ENCODE measurements at places on chromosomes 3 and 15.

DNA sequence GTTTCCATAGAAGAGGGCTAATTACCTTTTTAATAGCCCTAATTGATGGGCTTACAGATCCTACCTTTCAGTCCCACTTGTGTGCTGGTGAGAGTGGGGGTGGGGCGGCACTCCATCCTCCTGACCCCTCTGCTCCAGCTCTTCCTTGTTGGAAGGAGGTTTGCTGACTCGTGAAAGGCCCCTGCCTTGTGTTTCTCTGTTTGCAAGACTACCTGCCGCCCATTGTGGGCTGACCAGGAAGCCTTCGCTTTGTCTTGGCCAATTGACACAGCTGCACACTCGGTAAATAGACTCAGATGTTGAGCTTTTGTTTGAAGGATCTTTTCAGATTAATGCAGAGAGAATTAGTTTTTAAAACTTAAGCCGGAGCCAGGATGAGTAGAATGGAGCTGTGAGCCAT lies 197.3 kb upstream of the HES1 start:
- DNase-seq, result no peak

- no peak for DNase-seq
Measured at GRCh38 chr3:43765521-43765971, 74.8 kb downstream of the ABHD5 start.

- DNase-seq, result no peak
Measured at GRCh38 chr3:24343084-24343783, 151.4 kb downstream of the THRB start.

DNA sequence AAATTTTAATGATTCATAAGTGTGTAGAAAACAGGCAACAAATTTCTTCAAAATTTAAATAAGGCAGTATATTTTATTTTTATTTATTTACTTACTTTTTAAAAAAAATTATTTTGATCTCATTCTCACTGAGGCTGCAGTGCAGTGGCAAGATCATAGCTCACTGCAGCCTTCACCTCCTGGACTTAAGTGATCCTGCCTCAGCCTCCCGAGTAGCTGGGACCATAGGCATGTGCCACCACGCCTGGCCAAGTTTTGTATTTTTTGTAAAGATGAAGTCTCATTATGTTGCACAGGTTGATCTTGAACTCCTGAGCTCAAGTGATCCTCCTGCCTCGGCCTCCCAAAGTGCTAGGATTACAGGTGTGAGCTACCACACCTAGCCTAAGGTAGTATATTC lies 61.2 kb upstream of the XRN1 start:
- DNase-seq, result no peak

DNA sequence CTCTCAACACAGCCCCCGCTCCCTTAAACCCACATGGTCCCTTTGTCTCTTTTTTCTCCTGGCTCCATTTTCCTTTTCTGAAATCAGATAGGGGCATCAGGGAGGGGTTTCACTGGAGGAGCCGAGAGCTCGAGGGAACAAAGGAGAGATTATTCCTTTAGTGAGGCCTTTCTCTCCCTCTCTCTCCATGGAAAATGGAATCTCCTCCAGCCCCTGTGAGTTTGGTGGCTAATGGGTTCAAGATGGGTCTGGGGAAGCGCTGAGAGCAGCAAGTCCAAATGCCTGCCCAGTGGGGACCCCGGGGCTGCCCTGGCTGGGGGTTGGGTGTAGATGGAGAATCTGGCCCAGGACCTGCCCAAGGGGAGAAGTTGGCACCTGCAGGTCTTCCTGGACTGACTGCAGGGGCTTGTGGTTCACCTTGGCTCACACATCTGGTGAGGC lies 56.8 kb downstream of the ITGA11 start:
- no peak for DNase-seq

- DNase-seq, result peak; percentile 75
Measured at GRCh38 chr3:141796081-141796888, 33.1 kb downstream of the GRK7 start.

- no peak for DNase-seq
Measured at GRCh38 chr3:31862666-31863279, 118.3 kb downstream of the OSBPL10 start.

- DNase-seq, result peak; percentile 9
Measured at GRCh38 chr3:60756241-60757030, 494.8 kb downstream of the FHIT start.

DNA sequence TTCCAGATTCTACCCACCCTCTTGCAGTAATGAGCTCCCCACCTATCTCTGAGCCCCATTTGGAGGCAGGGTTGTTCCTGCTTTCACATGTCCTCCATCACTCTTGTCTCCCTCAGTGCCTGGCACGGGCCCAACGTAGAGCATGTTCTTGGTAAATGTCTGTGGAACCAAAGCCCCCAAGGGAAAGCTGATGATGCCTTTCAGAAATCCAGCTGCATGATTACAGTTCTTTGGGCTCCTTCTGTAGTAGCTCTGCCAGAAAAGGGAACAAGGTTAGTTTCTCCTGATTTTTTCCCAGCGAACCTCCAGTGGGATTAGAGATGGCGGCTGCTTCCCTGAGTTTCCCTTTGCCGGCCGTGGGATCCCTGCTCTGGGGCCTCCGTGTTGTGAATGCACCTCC lies 39.3 kb downstream of the CGNL1 start:
- no peak for DNase-seq

GRCh38 chr3:128447561-128448013 lies 19.1 kb downstream of the DNAJB8 start:
- DNase-seq, result no peak

DNA sequence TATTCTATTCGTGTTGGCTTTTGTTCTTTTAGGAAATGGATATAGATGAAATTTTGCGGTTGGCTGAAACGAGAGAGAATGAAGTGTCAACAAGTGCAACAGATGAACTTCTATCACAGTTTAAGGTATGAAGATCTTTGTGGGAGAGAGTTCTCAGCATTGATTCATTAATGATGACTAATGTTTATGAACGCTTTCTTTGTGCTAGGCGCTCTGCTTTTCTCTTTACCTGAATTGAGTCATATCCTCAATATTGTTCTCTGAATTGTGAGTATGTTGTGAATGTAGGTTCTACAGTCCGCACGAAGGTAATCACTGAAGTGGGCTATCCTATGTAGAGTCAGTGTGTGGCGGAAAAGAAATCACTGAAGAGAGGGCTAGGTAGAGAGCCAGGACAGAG lies 81.2 kb downstream of the CHD2 start:
- DNase-seq, result no peak

- no peak for DNase-seq
Measured at GRCh38 chr3:7082244-7082643, 221.3 kb downstream of the GRM7 start.

DNA sequence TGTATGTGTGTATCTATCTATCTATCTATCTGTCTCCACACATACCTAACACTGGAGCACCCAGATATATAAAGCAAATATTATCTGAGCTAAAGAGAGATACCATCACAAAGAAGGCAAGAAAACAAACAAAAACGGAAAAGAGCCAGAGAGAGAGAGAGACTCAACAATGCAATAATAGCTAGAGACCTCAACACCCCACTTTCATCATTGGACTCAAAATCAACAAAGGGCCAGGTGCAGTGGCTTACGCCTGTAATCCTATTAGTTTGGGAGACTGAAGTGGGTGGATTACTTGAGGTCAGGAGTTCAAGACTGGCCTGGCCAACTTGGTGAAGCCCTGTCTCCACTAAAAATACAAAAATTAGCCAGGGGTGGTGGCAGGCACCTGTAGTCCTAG lies 23.4 kb downstream of the NCBP2 start:
- no peak for DNase-seq

DNA sequence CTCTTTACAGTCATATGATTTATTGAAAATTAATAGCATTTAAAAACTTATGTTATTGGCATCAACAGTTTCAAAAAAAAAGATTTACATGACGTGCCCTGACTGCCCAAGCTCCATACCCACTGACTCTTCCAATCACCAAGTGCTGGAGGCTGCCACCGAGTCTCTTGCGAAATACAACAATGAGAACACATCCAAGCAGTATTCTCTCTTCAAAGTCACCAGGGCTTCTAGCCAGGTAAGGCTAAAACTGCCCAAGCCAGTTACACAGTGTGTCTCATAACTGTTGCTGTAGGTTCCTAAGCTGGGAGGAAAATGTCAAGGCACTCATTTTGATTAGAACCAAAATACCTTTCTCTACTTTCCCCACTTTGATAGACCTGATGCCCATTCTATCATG lies 4.5 kb downstream of the FETUB start:
- DNase-seq, result no peak

DNA sequence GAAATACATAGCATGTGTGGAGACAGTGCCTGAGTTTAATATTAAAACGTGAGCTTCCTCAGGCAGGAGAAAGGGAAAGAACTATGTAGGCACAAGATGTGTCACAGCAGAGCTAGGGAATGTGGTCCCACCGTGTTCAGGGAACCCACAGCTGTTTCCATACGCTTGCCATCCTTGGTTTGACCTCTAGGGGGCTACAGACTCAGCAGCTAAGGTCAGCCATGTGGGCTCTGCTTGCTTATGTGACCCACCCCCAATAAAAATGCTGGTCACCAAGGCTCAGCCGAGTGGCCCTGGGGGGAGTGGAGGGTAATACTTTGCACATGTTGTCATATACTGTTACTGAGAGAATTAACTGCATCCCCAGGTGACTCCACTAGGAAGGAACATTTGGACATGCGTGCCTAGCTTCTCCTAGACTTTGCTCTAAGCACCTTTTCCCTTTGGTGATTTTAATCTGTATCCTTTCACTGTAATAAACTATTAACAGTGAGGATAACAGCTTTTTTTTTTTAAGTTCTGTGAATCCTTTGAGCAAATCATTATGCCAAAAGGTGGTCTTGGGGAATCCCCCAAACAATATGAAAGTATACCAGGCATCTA lies 3.3 kb downstream of the TUBGCP5 start:
- peak; percentile 16 for DNase-seq

GRCh38 chr3:43994657-43995546 lies 246.8 kb upstream of the TOPAZ1 start:
- no peak for DNase-seq

DNA sequence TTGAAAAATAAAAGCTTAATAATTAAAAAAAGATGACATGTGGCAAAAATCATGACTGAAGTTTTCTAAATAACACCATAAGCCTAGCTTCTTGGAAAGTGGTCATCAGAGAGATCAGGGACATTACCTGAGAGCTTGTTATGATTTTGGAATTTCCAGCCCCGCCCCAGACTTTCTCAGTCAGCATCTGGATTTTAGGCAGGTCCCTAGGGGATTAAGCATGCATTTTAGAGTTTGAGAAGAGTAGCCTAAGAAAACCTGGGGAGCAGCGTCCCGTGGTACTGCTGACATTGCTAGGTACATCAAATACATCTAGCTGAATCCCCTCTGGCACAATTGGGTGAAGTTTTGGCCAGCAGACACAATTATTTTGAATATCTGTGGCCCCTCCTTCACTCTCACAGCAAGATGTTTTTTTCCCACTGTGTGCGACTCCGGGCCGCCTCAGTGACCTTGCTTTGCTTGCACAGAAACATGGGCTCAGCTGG lies 58.7 kb upstream of the MEF2A start:
- no peak for DNase-seq

DNA sequence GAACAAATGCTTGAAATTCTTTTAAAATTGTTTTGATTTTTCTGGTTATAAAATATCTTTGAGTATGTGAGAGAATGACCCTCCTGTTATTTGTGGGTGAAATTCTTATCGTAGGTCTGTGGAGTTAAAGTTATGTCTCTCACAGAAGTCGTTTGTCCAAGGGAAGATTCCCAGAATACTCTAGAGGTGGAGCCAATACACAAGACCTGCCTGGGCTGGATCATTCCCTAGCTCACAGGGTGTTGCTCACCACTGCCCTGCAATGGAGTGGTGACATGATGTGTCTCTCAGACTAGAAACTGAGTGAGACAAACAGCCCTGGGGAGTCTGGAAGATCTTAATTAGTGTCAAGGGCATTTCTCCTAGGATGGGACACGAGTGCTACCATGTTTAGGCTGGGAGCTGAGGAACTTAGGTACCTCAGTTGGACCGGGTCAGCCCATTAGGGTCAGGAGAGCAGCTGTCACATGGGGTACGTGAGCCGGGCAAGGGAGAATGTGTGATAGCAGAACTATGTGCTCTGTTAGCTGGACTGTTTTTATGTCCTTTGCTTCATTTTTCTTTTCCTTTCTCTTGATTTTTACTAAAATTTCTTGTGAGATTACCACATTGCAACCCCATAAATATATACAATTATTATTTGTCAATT lies 53.6 kb upstream of the MYO5C start:
- no peak for DNase-seq

- DNase-seq, result no peak
Measured at GRCh38 chr15:89628301-89628700, 27.0 kb downstream of the KIF7 start.
